ENCODE measurements at places on chromosomes 5 and 9. TPM values are rescaled to one million over a fixed set of nuclear protein-coding genes. Genes with fewer than 3 reads are reported as not detected.

The WNK2 gene
- polyA plus RNA-seq: 15.1 TPM

The SPEF2 gene
- 48.2 TPM for polyA plus RNA-seq

DNA sequence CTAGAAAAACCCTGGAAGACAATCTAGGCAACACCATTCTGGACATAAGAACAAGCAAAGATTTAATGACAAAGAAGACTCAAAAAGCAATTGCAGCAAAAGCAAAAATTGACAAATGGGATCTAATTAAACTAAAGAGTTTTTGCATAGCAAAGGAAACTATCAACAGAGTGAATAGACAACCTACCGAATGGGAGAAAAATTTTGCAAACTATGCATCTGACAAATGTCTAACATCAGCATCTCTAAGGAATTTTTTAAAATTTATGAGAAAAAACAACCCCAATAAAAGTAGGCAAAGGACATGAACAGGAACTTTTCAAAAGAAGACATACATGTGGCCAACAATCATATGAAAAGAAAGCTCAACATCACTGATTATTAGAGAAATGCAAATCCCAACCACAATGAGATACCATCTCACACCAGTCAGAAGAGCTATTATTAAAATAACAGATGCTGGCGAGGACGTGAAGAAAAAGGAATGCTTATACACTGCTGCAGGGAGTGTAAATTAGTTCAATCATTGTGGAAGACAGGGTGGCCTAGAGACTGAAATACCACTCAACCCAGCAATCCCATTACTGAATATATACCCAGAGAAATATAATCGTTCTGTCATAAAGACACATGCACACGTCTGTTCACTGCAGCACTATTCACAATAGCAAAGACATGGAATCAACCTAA lies 3.8 kb downstream of the MOCS2 start:
- DNase-seq: no peak

DNA sequence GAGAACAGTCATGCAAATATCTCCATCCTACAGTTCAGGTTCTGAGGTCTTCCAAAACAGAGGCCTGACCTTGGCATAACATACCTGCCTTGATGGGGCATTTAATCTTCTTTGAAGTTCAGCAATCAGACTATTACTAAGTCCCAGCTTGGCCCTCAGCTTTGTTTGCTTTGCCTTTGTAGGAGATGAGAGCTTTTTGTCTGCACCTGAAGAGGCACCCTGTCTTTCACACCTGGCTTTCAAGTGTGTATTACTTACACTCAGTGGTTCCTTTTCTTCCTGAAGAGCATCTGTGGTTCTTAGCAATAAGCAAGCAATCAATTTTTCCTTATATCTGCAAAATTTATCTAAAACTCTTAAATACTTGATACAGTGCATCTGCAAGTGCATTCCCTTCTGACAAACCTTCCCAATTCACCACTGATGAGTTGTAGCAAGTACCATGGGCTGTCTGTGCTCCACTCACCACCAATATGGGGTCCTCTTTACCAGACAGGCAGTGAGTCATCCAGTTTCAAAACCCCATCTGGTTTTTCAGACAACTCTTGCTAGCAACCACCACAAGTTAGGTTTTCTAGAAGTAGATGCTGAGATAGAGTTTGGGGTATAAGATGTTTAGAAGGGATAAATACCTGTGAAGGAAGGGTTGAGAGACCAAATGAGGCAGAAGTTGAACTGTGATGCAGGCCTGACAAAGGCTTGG lies 100.2 kb downstream of the HINT1 start:
- DNase-seq: no peak

DNA sequence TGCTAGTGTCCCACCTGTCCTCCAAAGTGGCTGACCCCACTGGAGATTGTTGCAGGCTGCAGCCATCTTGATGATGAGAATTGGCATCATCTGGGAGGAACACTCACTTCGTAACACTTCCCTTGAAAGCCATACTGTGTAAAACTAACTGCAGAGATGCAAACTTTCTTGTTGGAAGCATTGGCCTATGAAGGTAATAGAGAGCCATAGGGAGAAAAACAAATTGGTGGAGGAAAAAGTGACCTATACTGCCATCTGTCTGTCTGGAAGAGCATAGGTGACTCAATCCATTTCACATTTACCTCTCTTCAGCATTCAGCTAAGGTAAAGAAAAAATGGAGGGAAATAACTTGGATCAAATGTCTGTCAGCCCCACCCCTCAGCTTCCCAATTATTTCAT lies 473.4 kb downstream of the NTRK2 start:
- DNase-seq: no peak

DNA sequence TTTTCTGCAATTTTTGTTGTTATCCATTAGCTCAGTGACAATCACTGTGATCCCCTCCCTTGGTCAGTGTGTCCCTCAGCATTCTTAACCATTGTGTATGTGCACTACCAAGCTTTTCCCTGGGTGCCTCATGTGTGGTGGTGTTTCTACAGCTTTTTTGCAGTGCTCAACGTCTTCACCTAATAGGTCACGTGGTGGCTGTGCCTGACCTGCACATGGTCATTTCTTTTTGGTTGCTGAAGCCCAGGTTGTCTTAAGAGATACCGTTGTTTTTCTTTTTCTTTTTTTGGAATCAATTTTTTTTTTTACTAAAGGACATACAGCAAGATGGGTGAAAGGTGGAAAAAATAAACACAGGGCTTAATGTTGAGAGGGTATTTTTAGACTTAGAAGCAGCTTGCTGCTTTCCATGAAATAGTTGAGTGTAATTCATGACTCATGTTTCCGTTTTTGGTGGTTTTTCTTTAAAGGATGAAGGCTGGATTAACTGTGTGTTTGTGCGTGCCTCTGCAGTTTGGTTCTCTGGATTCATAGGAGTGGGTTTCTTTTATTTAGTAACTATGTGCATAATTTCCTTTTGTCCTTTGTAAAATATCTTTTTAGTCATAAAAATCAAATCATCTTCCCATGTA lies 22.2 kb downstream of the SH3GL2 start:
- no peak for DNase-seq

DNA sequence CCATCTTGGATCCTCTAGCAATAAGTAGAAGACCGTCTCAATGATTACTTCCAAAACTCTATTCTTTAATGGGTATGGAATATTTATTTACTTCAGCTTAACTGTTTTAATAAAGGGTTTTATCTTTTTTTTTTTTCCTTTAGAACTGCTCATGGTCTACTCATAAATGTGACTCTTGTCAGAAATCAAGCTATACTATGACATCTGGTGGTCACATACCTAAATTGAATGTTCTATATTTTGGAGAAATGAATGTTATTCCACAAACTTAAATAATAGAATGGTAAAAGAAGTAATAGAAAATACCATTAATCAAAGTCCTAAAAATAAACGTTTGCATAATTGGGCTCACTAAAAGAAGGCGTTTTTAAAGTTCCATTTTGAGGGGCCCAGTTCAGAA lies 131.2 kb upstream of the PLCXD3 start:
- no peak for DNase-seq

DNA sequence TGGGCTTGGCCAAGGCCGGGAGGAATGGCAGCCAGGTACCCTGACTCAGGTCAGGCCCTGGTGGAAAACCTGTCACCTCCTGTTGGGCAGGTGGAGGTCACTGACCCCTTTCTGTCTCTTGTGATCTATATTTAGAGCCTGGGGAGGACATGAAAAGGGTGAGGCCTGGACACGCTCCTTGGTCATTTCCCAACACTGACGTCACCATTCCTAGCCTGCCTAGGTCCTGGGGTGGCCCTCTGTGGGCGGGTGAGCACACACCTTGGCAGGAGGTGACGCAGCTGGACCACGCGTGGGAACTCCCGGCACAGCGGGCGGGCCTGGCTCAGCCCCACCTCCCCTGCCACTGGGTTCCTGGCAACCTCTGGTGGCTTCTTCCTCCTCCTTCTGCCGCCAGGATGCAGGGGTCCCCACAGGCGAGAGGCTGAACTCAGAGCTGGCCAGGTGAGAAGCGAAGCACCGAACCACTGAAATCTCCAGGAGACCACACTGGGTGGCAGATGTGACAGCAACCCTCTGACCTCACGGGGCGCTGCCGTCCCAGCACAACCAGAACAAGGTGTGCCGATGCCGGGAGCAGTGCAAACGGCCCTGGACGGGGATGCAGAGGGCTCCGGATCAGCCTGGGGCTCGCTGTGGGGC lies 6.4 kb upstream of the RALGDS start:
- DNase-seq: no peak

- DNase-seq: no peak
Measured at GRCh38 chr5:2008851-2009629, 126.3 kb upstream of the IRX4 start.

GRCh38 chr5:171762903-171763302 lies 22.7 kb upstream of the SMIM23 start:
- DNase-seq: no peak
